HS-5 (cell line): ENCODE measurements at places on chromosomes 2 and 18.

GRCh38 chr2:23826771-23827170, 100.2 kb downstream of the ATAD2B start:
- DNase-seq: no peak

DNA sequence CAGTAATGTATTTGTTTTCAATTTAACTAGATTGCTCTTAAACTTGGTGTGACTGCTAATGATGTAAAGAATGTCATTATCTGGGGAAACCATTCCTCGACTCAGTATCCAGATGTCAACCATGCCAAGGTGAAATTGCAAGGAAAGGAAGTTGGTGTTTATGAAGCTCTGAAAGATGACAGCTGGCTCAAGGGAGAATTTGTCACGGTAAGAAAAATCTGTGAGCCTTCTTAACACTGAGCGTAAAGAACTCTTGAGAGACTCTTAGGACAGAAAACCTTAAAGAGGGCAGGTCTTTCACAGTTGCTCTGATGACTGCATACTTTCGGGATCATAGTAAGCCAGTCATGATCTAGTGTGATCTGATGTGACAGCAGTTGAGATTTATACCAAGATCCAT, 15.9 kb downstream of the MDH1 start:
- DNase-seq: no peak

DNA sequence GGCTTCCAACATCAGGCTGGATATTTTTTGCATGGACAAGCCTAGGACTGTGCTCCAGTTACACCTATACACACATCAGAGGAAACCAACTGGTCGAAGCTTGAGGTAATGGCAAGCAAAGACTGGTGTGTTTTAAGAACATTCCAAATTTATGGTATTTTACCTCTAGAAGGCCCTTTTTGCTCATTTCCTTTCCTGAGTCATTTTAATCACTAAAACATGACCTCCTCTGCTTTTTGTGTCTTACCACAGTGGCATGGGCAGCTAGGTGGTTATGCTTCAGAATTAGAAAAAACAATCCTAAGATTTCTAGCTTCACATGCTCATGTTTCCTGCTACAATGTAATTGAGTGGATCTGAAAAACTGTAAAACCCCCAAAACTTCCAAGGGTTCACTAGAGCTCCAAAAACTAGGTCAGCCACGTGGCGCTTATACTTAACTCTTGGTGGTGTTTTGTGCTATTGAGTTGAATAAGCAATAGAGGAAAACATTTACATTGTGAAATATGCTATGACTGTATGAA, 30.6 kb upstream of the CHRNA1 start:
- peak; percentile 80 for DNase-seq

DNA sequence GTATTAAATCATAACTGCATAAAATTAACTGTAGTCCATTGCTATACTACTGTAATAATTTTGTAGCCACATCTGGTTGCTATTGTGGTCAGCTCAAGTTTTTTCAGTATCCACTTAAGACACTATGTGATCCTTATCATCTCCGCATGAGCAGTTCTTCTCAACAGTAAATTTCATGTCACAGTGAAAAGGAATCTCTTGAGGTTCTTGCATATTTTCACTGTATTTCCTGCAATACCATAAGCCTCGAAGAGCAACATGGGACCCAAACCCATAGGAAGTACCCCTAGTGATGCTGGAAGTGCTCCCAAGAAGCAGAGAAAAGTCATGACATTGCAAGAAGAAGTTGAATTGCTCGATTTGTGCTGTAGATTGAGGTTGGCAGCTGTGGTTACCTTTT, 86.7 kb downstream of the LDLRAD4 start:
- DNase-seq: no peak

GRCh38 chr2:31523871-31524492, 56.8 kb downstream of the SRD5A2 start:
- peak; percentile 32 for DNase-seq

- DNase-seq: no peak
These were observed 37.0 kb upstream of the TMEM18 start for GRCh38 chr2:714005-714741.

GRCh38 chr18:23563377-23564043, 22.8 kb downstream of the NPC1 start:
- peak; percentile 48 for DNase-seq

- no peak for DNase-seq
These were observed 570.5 kb upstream of the SOX11 start for GRCh38 chr2:5121642-5122041.

- peak; percentile 71 for DNase-seq
These were observed 5.0 kb upstream of the TET3 start for GRCh38 chr2:73979686-73980085.

DNA sequence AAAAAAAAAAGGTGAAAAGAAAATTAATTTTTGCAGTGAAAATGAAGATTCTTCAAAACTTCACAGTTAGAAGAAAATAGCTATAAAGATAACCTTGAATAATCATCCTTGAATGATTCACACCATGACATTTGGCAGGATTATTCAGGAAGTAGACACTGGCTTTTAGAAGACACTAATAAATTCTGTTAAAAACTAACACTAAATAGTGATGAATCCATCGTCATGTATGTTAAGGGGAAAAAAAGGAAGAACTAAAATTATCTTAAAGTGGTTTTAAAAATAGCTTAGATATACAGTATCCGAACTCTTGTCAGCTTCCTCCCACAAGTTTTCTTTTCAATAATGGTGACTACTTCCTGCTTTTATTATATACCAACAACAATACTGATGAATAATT, 10.2 kb downstream of the USP37 start:
- DNase-seq: no peak
